ENCODE measurements at places on chromosomes 5 and 9.

DNA sequence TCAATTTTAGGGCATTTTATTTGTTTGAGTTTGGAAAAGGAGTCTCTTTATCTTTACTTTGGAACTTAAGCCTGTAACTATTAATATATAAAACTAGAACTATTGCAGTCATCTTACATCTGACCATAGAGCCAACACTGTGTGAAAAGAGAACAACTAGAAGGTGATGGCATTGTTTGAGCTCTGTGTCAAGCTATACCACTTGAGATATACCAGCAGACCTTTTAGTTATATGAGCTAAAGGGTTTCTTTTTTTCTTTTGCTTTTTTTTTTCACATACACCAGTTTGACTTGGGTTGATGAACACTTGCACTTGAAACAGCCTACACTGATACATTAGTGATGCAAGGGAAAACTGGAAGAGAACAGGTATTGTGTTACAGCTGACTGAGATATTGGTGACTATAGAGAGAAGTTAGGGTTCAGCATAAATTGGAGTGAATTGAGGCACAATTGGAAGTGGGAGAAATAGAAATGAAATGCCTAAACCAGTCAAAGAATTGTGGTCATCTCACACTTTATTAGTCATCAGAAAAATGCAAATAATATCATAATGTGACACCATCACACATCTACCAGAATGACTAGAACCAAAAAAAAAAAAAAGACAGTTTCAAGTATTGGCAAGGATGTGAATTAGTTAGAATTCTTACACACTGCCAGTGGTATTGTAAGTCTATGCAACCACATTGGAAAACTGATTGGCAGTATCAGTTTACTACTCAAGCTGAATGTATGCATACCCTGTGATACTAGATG, 60.9 kb downstream of the ADRB2 start:
- no peak for DNase-seq

DNA sequence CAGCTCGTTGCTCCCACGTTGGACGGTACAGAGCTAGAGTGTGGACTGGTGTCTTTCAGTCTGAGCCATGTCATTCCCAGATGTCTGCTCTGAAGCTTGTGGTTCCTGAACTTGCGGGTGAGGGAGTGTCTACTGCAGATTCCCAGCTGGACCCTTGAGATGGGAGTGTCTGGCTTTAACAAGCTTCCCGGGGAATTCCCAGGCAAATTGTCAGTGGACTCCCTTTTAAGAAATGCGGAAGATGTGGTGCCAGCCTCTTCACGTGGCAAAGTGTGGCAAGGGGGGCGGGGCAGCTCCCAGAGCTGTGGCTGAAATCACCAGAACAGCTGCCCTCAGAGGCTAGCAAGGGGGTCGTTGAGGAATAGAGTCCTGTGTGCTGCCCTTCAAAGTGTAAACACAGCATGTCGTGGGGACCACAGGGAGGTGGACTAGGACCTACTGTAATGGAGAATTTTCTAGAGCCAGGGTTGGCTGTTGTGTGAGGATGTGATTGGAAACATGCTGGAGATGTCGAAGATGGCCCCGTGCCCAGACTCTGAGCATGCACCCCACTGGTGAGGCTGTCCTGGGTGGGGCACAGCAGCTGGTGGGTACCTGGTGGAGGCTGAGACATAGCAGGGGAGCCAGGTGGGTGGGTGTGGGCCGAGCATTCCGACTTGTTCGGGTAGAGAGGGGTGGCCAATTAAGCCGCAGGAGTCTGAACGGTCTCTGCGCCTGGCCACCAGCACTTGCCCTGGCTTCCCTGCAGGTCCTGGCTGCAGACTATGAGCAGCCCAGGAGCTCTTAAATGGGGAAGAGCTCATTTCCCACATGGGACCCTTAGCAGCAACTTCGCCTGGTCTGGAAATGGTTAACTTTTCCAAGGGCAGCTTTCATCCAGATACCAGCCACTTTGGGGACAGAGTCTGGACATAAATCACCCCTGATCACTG, 37.4 kb downstream of the PRRX2 start:
- DNase-seq: no peak

- DNase-seq: no peak
These were observed 8.0 kb downstream of the VDAC1 start for GRCh38 chr5:133996683-133997252.

GRCh38 chr9:22134390-22134789, 125.3 kb upstream of the CDKN2B start:
- DNase-seq: no peak

DNA sequence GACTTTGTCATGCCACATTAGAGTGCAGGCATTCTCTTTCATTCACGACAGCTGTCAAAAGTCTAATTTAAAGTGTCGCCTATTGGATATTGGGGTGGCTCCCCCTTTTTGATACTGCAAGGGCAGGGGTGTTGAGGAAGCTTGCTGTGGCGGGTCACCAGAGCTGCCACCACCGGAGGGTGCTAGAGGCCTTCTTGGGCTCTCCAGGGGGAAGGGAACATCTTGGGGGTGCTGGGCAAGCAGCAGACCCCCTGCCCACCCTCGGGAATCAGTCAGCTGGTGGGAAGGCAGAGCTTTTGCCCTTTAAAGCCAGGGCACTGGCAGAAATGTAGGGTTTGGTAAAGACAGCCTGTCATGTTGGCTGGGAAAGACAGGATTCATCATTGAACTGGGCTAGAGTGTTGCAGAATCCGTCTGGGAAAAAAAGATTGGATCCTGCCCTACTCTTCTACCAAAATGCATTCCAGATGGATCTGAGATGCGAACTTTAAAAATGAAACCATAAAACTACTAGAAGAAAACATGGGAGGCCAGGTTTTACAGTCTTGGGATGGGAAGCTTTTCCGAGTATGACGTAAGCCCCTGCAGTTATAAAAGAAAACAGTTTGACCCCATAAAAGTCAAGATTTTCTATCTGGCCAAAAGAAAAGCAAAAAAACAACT, 22.3 kb downstream of the COL5A1 start:
- DNase-seq: no peak

- DNase-seq: no peak
These were observed 203.5 kb upstream of the HAPLN1 start for GRCh38 chr5:83924171-83924570.

DNA sequence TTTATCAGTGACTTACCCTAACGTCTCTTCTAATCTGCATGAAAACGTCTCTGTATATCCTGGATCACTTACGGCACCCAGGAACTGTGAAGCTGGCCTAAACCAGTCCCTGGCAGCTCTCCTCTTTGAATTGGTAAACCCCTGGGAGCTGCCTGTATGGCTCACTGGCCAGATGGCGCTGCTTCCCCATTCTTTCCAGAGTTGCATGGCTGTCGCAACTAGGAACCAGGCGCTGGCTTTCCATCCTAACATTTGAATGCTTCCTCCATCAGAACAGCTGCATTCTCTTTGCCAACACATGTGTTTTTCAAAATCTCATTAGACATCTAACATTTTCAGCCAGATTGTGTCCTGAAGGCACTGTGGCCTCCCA, 8.0 kb upstream of the PCA3 start:
- DNase-seq: no peak

DNA sequence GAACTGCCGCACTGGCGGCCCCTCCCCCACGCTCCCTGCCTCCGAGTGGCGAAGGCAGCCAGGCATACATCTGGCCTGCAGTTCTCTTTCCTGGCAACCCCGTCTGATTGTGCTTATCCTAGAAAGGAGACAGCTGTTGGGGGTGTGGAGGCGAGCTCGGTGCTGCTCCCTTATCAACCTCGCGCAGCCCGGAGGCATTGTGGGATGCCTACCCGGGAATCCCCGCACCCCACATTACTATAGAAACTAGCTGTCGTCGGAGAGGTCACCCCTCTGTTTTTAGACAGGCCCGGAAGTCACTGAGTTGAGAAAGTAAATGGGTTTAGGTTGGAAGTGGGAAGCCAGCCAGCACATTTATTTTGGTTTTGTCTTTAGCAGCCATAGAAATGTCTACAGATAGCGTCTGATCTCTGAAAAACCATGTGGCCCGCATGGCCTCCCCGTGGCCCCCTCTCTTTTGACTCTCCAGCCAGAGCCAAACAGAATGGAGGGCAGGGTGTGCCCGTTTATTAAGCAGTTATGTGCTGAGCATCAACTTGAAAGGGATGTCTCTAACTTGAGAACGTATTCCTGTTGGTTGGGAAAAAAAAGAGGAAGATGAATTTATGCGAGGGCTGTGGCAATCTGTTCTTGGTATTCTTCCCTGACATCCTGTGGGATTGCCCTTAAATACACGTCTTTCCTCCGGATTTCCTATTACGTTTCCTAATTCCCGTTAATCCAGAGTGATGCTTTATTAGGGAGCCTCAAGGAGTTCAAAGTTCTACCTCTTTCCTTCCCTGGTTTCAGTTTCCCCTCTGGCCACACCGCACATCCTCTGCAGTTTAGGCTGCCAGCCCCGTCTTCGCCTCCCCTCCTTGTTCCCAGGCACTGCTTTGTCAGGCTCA, 3.9 kb downstream of the STC2 start:
- DNase-seq: no peak

Measured in stimulated activated CD8-positive, alpha-beta memory T cell treated with anti-CD3 and anti-CD28 coated beads, Interleukin-7, amount 100 ng/mL, for 1 hour (primary cell).